WERI-Rb-1 (cell line): ENCODE measurements at places on chromosomes 12 and 14.

GRCh38 chr12:76888775-76889174 lies 10.0 kb upstream of the CSRP2 start:
- no peak for DNase-seq

GRCh38 chr12:121314431-121314830 lies 17.9 kb upstream of the CAMKK2 start:
- no peak for DNase-seq

- DNase-seq: no peak
Observed at GRCh38 chr12:95648990-95649791, 97.9 kb upstream of the USP44 start.

GRCh38 chr14:22713631-22713950 lies 52.9 kb upstream of the OXA1L start:
- no peak for DNase-seq

DNA sequence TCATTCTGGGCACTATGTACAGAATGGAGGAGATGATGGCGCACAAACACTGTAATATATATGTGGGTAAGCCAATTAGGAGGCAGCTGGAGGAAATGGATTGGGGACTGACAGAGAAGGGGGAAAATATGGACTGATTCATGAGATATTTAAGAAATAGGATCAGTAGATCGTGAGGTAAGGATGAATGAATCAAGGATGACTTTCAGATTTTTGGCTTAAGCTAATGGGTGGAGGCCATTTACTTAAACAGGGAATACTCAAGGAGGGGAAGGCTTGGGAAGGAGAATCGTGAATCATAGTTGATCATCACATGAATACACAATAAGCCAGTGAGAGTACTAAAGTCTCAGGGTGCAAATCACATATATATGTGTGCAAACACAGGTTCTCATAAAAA lies 11.2 kb upstream of the GNPNAT1 start:
- DNase-seq: no peak

- DNase-seq: peak; percentile 31
Observed at GRCh38 chr12:1162081-1162760, 171.2 kb downstream of the ERC1 start.

DNA sequence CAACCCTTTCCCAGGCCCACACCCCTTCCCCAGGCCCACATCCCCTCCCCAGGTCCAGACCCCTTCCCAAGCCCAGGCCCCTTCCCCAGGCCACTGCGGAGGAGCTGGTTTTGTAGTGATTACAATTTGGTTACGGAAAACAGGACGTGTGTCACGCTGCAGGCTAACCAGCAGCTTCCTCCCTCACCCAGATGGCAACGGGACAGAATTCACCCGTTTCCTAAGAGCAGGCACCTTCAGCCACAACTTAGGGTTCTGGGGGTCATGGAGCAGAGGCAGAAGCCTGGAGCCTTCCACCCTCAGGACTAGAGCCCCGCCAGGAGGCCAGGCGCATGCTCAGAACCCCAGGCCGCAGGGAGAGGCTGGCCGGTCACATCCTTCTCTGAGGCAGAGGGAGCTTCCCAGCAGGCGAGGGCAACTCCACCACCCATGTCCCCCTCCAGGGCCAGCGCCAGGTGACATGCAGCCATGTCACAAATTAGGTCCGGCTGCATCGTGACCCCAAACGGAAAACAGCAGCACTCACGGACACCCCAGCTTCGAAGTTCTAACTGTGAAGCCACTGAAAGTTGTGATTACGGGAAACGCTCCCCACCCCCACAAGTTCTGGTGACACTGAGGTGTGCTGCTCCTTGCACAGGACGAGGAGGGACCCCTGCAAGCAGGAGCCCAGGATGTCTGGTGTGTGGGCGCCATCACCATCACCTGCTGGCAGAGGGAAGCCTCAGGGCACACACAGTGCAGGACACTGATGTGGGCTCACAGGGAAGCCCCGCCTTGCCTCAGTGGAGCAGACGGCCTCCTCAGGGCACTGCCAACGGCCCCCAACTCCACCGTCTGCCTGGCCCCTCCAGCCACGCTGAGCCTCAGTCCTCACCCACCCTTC lies 7.7 kb downstream of the BRF1 start:
- DNase-seq: no peak

- no peak for DNase-seq
Observed at GRCh38 chr12:57940915-57941164, 527 bp upstream of the ATP23 start.

DNA sequence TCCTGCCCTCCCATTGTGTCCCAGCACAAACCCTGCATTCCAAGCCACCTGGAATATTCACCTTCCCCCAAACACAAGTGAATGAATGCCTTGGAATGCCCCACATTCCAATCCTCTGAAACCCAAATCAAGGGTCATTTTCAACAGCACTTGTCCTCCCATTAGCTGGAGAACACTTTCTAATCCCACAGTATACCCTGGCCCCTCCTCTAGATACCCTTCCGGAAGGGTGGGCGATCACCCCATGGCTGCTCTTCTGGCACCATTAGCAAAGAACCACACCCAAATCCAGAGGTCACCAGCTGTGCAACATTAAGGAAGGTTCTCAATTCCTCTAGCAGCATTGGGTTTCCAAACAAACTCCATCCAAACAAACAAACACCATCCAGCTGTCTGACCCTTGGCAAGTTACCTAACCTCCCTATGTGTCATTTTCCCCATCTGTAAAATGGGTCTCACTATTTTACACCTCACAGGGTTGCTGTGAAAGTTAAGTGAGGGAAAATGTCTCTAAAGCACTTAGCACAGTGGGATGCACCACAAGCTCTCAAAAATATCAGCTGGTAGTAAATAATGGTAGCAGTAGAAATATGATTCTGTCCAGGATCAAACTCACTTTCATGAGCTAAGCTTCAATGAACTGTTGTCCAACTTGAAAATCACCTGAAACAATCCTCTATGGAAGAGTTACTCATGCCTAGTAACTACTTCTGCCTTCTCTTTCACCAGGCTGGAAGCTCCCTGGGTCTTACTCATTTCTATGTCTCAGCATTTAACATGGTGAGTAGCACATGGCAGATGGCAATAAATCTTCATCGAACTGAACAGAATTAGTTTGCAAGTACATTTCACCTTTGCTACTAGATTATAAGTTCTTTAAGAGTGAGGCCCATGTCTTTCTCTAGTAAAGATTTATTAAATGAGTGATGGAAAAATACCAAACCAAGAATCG lies 5.3 kb downstream of the NUAK1 start:
- no peak for DNase-seq

DNA sequence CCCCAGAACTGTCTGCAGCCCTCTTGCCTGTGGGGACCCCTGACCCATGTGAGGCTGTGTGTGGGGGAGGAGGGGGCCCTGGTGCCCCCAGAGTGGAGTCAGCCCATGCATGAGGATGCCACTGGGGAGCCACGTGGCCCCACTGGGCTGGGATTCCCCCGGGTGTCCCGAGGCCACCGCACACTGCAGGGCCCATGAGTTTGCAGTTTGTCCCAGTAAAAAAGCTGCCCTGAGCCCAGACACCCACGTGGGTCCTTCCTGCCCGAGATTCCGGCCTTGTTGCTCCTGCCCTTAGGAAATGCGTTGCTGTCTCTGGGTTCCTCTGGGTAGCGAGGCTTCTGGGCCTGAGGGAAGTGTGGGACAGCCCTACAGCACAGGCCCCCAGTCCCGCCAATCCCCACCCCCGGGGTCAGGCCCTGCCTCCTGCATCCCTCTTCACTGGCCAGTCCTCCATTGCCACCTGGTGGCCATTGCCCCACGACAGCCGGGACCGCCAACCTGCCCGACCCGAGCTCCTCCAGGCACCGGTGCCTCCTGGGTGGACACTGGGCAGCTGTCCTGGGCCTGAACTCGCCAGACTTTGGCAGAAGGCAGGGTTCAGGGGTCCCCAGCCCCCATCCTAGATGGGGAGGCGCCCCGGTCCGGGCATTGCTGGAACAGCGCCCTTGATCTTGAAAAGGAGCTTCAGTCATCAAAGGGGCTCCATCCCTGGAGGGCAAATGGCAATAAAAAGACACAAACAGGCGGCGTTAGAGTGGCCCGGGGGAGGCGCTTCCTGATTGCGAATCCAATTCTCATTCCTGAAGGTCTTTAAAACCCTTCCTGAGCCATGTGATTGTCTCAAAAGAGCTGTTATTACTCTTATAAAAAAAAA lies 15.6 kb upstream of the C14orf180 start:
- DNase-seq: peak; percentile 92
